ENCODE measurements at places on chromosomes 2 and 18.

GRCh38 chr2:96867756-96868554 is 1.9 kb downstream of the SEMA4C start:
- no peak for DNase-seq

- no peak for DNase-seq
Observed at GRCh38 chr2:157722580-157723234, 94.0 kb upstream of the ACVR1C start.

DNA sequence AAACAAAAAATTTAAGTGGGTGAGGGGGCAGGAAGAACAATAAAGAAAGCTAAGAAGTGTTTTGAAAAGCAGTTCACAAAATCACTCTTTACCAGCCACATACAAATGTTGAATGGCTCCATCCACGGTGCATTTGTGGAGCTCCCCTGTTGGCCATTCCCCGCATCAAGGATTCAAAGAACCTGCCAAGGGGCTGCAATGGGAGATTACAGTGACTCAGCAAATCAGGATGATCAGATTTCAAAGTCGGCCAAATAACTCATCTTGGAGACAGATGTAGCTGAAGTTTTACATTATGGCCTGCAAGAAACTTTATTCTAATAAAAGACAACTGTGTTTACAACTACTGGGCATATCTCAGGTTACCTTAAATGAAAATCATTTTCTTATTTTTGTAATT is 26.9 kb downstream of the COL4A3 start:
- no peak for DNase-seq

DNA sequence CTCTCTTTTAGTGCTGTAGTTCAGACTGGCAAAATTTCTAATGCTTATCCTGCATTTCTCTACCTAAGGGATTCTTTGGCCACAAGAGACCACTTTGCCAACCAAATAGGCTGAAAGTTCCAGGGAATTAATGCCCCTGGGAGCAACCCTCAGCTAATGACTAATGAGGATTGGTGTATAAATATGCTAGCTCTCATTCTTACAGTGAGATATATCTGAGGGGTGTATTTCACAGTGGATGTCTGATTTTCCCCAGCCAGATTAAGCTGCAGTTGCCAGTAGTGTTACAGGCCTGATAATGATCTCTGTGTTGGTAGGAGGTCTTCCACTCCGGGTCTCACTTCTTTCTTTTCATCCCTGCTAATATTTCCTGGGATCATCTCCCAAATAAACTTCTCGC is 90.4 kb downstream of the GULP1 start:
- no peak for DNase-seq

GRCh38 chr18:25927830-25928229 is 162.6 kb downstream of the SS18 start:
- DNase-seq, result no peak

GRCh38 chr2:95240556-95240955 is 33.2 kb downstream of the ZNF892 start:
- DNase-seq, result no peak

Data from stimulated activated CD4-positive, alpha-beta T cell treated with anti-CD3 and anti-CD28 coated beads, Interleukin-12 subunit alpha, Interleukin-12 subunit beta, amount 100 ng/mL, for 24 hours (primary cell).